ENCODE measurements at places on chromosomes 1 and 21. TPM values are rescaled to one million over a fixed set of nuclear protein-coding genes. Genes with fewer than 3 reads are reported as not detected.

Gene EXTL1
- 5.3 TPM for polyA plus RNA-seq

Gene CSMD2
- 0.07 TPM for polyA plus RNA-seq

Gene HMGCS2
- 36.9 TPM for polyA plus RNA-seq

Gene TCP10L
- 2.4 TPM for polyA plus RNA-seq

Gene ASPM
- 0.22 TPM for polyA plus RNA-seq

Gene PRKAB2
- polyA plus RNA-seq, result 10.5 TPM

Gene LAMC2
- polyA plus RNA-seq, result 3.0 TPM

Gene IL12RB2
- not detected for polyA plus RNA-seq

Gene WARS2
- polyA plus RNA-seq, result 5.8 TPM

Gene CD84
- 0.25 TPM for polyA plus RNA-seq

Gene KRTAP19-7
- not detected for polyA plus RNA-seq

GRCh38 chr1:168626326-168626725 lies 49.9 kb downstream of the XCL1 start:
- no peaks in the 10 kb centered on the region for H3K36me3 ChIP-seq
- no peak overlapping the region for H3K27ac ChIP-seq
- H3K27me3 ChIP-seq, result no peaks in the 10 kb centered on the region
- no peak overlapping the region for H3K4me3 ChIP-seq
- DNase-seq, result no peak

DNA sequence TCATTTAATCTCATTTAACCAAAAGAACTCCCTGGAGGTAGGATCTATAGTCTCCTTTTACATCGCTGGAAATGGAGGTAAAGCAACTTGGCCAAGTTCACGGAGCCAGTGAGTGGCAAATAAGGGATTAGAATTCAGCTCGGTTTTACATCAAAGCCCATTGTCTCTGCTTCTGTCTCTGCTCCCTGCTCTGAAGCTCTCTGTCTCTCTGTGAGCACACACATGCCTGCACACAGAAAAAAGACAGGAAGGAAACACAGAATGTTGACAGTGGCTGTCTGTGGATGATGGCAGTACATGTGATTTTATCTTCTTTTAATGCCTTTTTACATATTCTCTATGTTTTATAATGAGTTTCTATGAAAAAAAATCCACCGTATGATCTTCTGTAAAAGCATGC lies 8.9 kb upstream of the DHRS3 start:
- no peak overlapping the region for H3K27ac ChIP-seq
- no peaks in the 10 kb centered on the region for H3K27me3 ChIP-seq
- peaks cover 13% of the 10 kb centered on the region for H3K4me1 ChIP-seq
- DNase-seq, result no peak

DNA sequence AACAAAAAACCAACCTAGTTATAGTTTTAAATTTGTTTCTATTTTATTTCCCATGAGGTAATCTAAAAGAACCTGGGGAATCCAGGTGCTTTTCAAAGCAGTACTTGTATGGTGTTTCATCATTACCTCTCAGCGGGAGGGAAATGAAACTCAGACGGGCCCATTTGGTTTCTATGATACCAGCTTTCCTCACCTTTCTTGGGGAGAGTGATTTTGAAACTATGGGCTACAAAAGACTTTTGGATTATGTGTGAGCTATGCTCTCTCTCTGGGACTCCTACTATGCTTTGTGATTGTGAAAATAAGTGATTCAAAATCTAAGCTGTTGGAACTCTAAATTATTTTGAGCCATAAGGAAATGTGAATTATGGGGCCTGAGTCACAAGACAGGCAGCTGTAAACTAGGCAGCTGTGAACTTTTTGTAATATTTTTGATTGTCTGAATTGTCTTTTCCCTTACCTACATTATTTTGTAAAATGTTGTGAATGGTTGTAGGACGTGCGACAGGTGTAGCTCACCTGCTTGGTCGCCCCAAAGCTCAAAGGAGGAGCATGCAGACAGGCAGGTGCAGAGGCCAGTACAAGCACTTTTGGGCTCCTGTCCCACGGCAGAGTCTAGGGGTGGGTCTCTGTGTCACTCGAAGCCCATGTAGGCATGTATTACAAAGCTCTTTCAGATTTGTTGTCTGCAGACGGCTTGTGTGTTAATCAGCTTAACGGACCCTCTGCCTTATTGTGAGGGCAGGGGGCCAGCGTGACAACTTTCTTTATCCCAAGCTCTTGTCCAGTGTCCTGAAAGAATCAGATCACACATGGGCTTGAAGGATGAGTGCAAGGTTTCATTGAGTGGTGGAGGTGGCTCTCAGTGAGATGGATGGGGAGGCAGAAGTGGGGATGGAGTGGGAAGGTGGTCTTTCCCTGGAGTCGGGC lies 64.8 kb upstream of the BACH1 start:
- no peaks in the 10 kb centered on the region for H3K27me3 ChIP-seq
- H3K36me3 ChIP-seq, result no peaks in the 10 kb centered on the region
- H3K4me3 ChIP-seq, result no peak overlapping the region
- no peak overlapping the region for H3K27ac ChIP-seq

GRCh38 chr1:212288615-212289014 lies 3.4 kb downstream of the PPP2R5A start:
- peak overlapping the region; percentile 82 for H3K4me3 ChIP-seq
- no peaks in the 10 kb centered on the region for H3K27me3 ChIP-seq
- no peaks in the 10 kb centered on the region for H3K36me3 ChIP-seq
- peak overlapping the region; percentile 97 for H3K27ac ChIP-seq

DNA sequence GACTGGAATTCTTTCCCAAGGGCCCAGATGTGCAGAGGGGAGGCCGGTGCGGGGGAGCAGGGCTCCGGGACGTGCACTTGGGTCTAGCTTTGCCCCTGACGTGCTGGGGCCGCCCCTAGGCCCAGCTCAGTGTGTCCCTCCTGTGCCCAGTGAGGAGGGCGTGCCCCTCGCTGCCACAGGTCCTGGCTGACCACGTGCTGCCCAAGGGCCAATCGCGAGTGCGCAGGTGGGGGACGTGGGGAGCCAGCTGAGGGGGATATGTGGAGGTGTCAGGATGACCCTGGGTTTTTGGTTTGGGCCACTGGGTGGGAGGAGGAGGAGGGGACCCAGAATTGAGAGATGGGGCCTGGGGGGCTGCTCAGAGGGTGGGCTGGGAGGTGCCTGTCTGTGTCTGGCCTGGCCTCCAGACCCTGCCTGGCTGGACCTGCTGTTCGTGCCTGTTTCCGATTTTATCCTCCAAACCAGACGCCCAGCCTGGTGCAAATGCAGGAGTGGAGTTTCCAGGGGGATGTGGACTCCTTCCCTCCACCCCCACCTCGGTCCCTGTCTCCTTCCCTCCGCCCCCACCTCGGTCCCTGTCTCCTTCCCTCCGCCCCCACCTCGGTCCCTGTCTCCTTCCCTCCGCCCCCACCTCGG lies 6.1 kb upstream of the RNF223 start:
- peak overlapping the region; percentile 48 for H3K27ac ChIP-seq
- peak overlapping the region; percentile 32 for H3K4me3 ChIP-seq
- H3K36me3 ChIP-seq, result no peaks in the 10 kb centered on the region
- peak; percentile 50 for DNase-seq
- H3K4me1 ChIP-seq, result peaks cover 11% of the 10 kb centered on the region
- H3K27me3 ChIP-seq, result peaks cover under 1% of the 10 kb centered on the region

- no peak for DNase-seq
- H3K27ac ChIP-seq, result no peak overlapping the region
- no peaks in the 10 kb centered on the region for H3K4me1 ChIP-seq
- no peaks in the 10 kb centered on the region for H3K36me3 ChIP-seq
Observed at GRCh38 chr21:15564907-15565306, 164.9 kb upstream of the USP25 start.

DNA sequence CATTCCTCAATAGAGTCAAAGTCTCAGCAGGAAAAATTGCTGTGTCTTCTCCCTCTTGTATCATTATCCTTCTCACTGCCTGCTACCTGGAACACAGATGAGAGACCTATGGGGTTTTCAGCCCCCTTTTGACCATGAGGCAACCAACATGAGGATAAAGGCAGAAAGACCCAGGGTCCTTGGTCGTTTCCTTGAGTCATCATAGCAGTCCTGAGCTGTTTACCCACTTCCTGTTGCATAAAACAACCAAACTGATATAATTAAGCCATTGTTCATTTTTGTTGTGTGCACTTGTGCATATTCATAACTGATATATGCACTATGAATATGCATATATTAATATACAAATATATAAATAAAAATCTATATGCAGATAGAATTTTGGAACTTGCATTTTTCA lies 188.3 kb upstream of the MAP1LC3C start:
- no peak overlapping the region for H3K27ac ChIP-seq
- H3K4me3 ChIP-seq, result no peak overlapping the region
- H3K27me3 ChIP-seq, result peaks cover 12% of the 10 kb centered on the region
- no peaks in the 10 kb centered on the region for H3K36me3 ChIP-seq

GRCh38 chr1:116195077-116195868 lies 84.1 kb downstream of the MAB21L3 start:
- H3K27me3 ChIP-seq, result no peaks in the 10 kb centered on the region
- no peak overlapping the region for H3K4me3 ChIP-seq
- no peaks in the 10 kb centered on the region for H3K36me3 ChIP-seq
- H3K27ac ChIP-seq, result no peak overlapping the region
- H3K4me1 ChIP-seq, result no peaks in the 10 kb centered on the region

- H3K27ac ChIP-seq, result no peak overlapping the region
- peak overlapping the region; percentile 55 for H3K4me3 ChIP-seq
- H3K36me3 ChIP-seq, result no peaks in the 10 kb centered on the region
- H3K4me1 ChIP-seq, result peaks cover 42% of the 10 kb centered on the region
- DNase-seq, result peak; percentile 13
- H3K27me3 ChIP-seq, result peaks cover 100% of the 10 kb centered on the region
Observed at GRCh38 chr1:152109231-152109997, 5.8 kb downstream of the TCHH start.

- peak; percentile 65 for DNase-seq
- peak overlapping the region; percentile 60 for H3K27ac ChIP-seq
- no peaks in the 10 kb centered on the region for H3K27me3 ChIP-seq
- no peak overlapping the region for H3K4me3 ChIP-seq
- no peaks in the 10 kb centered on the region for H3K36me3 ChIP-seq
Observed at GRCh38 chr21:42844411-42845113, 34.8 kb downstream of the WDR4 start.

DNA sequence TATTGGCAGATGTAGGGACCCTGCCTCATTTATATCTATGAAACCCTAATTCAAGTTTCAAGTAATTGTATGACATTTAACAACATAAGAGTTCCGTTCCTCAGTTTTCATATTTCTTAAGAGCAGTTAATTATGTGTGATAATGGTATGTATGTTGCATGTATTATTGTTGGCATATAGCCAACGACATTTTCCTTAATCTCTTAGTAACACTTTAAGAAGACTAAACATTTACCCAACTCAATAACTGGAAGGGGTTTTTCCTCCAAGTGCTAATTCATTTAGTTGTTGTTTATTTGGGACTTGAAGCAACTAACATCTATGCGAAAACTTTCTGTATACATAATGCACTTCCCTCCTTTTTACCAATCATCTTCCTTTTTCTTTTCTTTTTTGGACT lies 1.5 kb upstream of the RALGPS2 start:
- no peaks in the 10 kb centered on the region for H3K27me3 ChIP-seq
- no peak for DNase-seq
- no peaks in the 10 kb centered on the region for H3K36me3 ChIP-seq
- H3K4me1 ChIP-seq, result peaks cover 23% of the 10 kb centered on the region
- no peak overlapping the region for H3K27ac ChIP-seq

DNA sequence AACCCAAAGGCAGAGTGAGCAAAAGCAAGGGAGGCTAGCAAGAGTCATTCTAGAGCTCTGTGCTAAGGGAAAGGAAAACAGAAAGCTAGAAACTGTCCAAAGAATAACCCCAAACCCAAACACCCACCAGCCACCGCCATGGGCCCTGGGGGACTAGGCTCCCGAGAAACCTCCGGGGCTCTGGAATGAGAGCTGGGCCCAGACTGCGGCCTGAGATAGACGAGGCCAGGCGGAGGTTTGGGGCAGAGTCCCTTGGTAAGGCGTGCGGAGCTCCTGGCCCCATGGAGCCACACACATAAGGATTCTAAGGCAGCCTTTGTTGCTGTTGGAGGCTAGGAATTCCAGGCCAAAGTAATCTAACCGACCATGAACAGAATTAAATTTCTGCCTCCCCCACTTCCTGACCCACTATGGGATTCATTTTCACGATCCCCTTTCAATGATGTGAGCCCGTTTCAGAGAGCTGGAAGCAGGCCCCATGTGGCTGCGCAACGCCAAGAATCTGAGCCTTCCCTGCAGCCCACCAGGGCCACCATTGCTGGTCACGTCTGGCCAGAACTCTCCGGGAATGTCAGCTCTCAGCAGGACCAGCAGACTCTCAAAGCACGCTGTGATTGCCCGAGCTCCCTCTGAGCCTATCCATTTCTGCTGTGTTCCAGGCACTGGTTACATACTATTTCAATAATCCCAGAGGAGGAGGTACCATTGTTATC lies 145.0 kb downstream of the TRABD2B start:
- H3K27me3 ChIP-seq, result no peaks in the 10 kb centered on the region
- H3K27ac ChIP-seq, result no peak overlapping the region
- DNase-seq, result no peak
- no peaks in the 10 kb centered on the region for H3K36me3 ChIP-seq

DNA sequence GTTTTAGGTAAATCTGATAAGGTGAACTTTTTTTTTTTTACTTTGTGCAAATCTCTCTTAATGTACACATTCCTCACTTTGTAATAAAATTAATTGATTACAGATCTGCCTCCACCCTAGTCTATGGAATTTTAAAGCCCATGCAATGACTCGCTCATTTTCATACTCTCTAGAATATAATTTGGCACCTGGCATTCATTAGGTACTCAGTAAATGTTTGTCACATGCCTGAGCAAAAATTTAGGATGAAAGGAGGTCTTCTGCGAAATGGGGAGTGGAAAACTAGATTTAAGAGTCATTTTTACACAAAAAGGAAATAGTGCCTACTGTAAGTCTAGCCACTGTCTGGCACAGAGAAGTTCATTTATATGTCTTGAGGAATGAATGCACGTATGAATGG lies 350.1 kb downstream of the DPYD start:
- no peaks in the 10 kb centered on the region for H3K36me3 ChIP-seq
- H3K4me1 ChIP-seq, result no peaks in the 10 kb centered on the region
- no peak for DNase-seq
- H3K27ac ChIP-seq, result no peak overlapping the region
- no peak overlapping the region for H3K4me3 ChIP-seq
- no peaks in the 10 kb centered on the region for H3K27me3 ChIP-seq

GRCh38 chr1:56414728-56415224 lies 164.6 kb downstream of the PLPP3 start:
- H3K36me3 ChIP-seq, result no peaks in the 10 kb centered on the region
- no peak overlapping the region for H3K27ac ChIP-seq
- H3K4me3 ChIP-seq, result no peak overlapping the region
- no peak for DNase-seq

GRCh38 chr1:171351961-171352360 lies 38.0 kb downstream of the FMO4 start:
- H3K4me1 ChIP-seq, result no peaks in the 10 kb centered on the region
- DNase-seq, result no peak
- no peak overlapping the region for H3K4me3 ChIP-seq
- no peaks in the 10 kb centered on the region for H3K36me3 ChIP-seq
- H3K27ac ChIP-seq, result no peak overlapping the region
- no peaks in the 10 kb centered on the region for H3K27me3 ChIP-seq

GRCh38 chr1:229874136-229874535 lies 192.9 kb upstream of the GALNT2 start:
- H3K27me3 ChIP-seq, result no peaks in the 10 kb centered on the region
- H3K27ac ChIP-seq, result no peak overlapping the region
- no peak for DNase-seq
- no peaks in the 10 kb centered on the region for H3K36me3 ChIP-seq
- H3K4me1 ChIP-seq, result no peaks in the 10 kb centered on the region
- no peak overlapping the region for H3K4me3 ChIP-seq

- no peaks in the 10 kb centered on the region for H3K36me3 ChIP-seq
- peaks cover 27% of the 10 kb centered on the region for H3K4me1 ChIP-seq
- H3K4me3 ChIP-seq, result no peak overlapping the region
- DNase-seq, result peak; percentile 55
- H3K27ac ChIP-seq, result no peak overlapping the region
- peaks cover 4% of the 10 kb centered on the region for H3K27me3 ChIP-seq
Observed at GRCh38 chr1:22704440-22705067, 6.1 kb upstream of the EPHB2 start.
